Spinal cord (tissue), 10 donors: ENCODE measurements at places on chromosomes 6 and 20. TPM values are rescaled to one million over a fixed set of nuclear protein-coding genes. Genes with fewer than 3 reads are reported as not detected.

DNA sequence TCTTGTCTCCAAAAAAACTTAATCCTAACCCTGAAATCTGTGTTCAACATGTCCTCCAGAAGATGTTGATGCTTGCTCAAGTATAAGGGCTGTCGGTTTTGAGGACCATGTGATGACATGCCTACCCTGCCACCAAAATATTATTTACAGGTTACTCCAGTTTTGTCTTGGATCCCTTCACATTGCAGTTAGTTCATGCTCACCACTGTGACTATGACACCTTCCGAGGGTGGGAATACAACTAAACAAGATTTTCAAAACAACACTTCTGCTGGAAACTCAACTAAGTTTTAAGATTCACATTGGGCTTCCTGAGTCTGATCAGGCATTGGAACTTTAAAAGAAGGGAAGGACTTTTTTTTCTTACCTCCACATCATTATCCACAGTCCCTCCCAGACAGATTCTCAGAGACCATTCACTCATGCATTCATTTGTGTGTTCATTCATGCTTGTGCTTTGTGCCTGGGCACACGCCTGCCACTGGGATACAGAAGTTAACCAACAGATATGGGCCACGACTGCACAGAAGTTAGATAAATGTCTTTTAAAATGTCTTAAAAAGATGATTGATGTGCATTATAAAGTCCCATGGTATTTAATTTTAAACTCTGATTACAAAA lies 118.7 kb upstream of the GJE1 start:
- DNase-seq = no peak

DNA sequence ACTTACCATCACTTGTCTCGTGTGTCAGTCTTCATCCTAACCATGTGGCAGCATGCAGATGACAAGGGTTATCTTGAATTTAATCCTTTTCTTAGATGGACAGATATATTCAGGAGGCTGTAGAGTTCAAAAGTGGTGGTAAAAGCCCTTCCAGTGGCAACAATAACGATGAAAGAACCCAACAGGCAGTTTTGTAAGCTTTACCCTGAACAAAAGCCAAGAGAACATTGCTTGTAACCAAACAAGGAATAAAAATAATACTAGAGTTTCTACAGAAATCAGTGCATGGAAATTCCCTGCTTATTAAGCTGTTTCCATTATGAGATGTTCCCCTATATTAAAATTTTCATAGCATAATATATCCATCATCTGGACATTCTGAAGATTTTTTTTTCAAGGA lies 69.7 kb downstream of the PDE7B start:
- DNase-seq = no peak

DNA sequence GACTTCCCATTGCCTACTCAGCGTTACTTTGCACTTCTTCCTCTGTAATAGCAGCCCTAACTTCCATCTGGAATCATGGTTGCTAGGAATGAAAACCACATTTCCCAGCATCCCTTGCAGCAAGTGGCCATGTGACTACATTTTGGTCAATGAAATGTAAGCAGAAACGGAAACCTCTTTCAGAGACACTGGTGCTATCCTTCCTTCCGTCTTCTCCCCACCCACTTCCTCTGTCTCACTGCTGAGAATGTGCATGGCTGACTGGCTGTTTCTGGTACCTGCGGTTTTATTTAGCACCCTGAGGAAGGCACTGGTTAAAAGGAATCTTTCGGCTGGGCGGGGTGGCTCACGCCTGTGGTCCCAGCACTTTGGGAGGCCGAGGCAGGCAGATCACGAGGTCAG lies 107.4 kb downstream of the SCML4 start:
- DNase-seq = no peak

GRCh38 chr6:111978532-111979149 lies 75.3 kb upstream of the CCN6 start:
- no peak for DNase-seq

GRCh38 chr6:11363881-11364576 lies 131.6 kb upstream of the NEDD9 start:
- no peak for DNase-seq

DNA sequence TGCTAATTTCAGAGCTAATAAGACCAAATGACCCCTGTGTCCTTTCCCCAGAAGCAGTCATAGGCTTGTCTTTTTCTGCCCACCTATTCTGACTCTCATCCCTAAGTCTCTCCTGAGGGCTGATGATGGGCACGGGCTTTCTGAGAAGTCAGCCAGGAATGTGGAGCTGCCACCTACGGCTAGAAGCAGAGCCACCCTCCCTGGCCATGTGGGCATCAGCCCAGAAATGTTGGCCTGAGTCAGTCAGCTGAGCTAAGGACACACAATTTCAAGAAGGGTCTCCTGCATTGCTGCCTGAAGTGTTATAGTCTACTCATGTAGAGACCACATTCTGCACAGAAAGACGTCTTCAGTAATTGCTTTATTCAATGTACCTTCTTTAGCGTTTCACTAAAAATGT lies 17.1 kb downstream of the MYLIP start:
- DNase-seq = no peak

- DNase-seq = no peak
These were observed 5.1 kb upstream of the TXLNB start for GRCh38 chr6:139296927-139297326.

DNA sequence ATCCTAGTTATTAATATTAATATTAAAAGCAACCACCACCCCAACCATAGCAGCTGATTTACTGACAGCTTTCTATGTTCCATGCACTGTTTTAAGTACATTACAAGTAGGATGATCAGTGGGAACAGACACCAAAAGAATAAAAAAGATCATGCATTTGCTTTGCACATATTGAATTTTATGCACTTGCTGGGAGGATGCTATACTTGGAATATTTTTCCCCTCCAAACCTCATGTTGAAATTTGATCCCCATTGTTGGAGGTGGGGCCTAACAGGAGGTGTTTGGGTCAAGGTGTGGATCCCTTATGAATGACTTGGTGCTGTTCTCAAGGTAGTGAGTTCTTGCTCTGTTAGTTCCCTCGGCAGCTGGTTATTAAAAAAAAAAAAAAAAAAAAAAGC lies 178.9 kb upstream of the MYLIP start:
- DNase-seq = no peak

DNA sequence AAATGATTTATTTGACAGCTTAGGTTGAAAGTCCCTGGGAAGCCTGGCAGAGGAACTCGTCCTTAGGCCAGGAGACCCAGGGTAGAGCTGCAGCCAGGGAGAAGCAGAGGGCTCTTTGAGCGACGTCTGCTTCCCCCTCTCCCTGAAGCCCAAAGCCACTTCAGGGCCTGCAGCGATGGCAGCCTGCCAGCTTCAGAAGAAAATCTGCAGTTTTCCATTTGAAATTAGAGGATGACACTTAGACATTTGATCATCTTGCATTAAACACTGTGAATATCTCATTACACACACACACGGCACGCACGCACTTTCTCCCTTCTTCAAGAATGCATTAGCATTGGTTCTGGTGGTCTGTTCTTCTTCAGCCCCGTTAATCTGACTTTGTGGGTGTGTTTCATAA lies 96.5 kb downstream of the PLEKHG1 start:
- DNase-seq = no peak

GRCh38 chr6:37182736-37183590 lies 13.0 kb downstream of the PIM1 start:
- DNase-seq = no peak

- peak; percentile 72 for DNase-seq
These were observed 563 bp upstream of the SRSF3 start for GRCh38 chr6:36593569-36594028.

DNA sequence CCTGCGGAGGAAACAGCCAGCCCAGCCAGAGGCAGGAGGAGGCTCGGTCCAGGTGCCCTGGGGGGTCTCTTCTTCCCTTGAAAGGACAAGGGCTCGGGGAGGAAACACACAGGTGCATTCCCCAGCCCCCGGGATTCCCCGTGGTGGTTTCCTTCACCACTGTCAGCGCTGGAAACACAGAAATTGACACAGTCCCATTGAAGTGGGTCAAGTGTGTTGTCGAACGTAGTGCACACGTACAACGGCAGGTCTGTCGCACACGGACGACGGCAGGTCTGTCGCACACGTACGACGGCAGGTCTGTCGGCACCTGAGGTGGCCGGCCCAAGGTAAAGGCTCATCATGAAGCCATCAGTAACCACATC lies 80.9 kb downstream of the DLL1 start:
- no peak for DNase-seq

DNA sequence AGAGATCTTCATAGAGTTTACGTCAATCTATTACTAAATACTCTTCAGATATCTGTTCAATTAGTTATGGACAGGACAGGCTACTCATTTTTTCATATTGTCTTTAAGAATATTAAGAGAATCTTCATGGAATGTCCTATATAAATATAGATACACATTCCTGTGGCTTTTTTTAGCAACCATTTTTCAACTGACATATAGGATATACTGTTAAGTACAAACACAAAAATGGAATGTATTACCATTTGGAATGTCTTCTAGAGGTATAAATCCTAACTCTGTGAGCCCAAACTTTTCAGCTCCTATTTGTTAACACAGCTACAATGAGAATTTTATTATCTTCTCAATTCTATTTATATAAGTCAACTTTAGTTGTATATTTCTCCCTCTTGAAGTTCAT lies 239.6 kb upstream of the DEFB112 start:
- no peak for DNase-seq

DNA sequence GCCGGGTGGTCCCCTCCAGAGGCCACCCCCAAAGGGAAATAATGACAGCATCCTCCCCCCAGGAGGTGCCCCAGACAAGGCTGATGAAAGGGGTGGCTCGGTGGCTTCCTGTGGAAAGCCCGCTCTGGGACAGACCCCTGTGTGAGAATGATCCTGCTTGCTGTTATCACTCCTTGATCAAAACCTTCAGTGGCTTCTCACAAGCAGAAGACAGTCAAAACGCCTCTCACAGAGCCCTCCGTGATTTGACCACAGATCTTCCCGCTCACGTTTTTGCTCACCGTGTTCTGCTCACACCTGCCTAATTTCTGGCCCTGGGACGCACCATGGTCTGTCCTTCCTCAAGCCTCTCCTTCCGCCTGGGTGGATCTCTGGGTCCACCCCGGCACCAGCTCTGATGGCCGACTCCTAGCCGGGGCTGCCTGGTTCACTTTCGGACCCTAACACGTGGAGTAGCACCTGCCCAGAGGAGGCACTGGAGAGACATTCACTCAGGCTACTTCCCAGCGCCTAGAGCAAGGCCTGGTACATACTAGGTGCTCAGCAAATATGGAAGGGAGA lies 210.4 kb downstream of the ANKRD60 start:
- no peak for DNase-seq

- DNase-seq = no peak
These were observed 101.4 kb upstream of the BEND6 start for GRCh38 chr6:56853541-56853940.

- no peak for DNase-seq
These were observed 327.3 kb upstream of the RUNX2 start for GRCh38 chr6:45000833-45001232.

DNA sequence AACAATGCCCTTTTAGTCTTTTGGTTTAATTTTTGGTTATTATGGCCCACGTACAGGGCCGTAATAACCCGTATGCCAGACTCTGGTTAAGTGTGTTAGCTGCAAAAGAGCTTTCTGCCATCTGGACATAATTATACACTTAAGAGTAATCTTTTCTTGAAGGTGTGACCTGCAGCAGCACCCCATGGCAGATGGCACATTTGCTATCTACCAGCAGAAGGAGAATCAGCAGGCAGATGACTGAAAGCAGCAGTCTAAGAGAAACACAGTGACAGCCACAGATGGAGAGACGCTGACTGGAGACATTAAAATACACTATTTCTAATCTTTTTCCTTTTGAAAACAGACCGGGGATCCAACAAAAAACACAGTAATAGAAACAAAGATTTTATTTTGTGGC lies 18.7 kb downstream of the ASF1A start:
- no peak for DNase-seq

- DNase-seq = no peak
These were observed 78.2 kb upstream of the CST7 start for GRCh38 chr20:24870881-24871280.

GRCh38 chr20:63159826-63160640 lies 55.9 kb downstream of the YTHDF1 start:
- no peak for DNase-seq

GRCh38 chr6:68158256-68158655 lies 476.8 kb upstream of the ADGRB3 start:
- DNase-seq = no peak

DNA sequence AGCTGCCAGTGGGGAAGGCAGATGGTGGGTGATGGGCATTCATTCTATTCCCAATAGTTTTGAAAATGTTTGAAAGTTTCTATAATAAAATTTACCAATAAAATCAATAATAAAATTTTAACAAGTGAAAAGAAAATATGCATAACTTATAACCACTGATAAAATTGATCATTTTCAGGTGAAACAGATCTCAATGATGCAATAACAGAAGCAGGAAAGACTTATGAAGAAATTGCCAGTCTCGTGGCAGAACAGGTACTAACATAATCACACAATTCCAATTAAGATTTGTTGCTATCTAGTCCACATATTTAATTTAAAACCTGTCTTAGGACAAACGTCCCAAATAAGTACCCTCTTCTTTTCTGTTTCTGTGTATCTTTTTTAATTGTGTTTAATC lies 45.9 kb upstream of the SYNJ2 start:
- no peak for DNase-seq

GRCh38 chr6:85464260-85464644 lies 14.4 kb downstream of the NT5E start:
- no peak for DNase-seq

DNA sequence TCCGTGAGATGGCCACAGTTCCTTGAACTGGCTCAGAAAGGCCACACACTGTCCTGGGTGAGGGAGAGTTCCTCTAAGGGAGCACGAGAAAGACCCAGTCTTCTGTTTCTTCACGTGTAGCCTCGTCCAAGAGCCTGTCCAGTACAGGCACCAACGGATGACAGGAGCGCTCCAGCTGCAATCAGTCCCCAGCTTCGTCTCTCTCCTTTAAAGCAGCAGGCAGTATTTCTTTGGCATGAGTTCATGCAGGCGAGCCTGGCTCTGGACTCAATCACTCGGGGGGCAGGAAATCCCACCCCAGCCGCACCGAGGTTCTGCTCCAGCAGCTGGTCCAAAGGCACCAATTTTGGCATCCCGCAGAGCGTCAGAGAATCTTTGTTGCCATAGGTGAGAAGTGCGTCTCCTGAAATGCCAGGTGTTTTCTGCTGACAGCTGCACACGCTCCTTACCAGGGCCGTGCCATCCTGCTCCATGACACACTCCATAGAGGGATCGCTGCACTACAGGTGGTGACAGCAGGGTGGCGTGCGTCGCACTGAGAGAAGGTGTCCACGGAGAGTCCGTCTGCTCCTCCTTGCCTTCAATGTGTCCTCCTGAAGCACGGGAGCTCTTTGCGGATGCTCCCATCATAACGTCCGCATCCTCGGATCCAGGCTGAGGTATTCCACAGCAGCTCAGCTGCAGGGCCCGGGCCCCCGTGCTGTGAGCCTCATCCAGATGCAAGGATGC lies 59.6 kb upstream of the AFDN start:
- no peak for DNase-seq

SLC52A3 gene
- total RNA-seq = 1.2 TPM

FYN gene
- 365 TPM for total RNA-seq

RAET1L gene
- not detected for total RNA-seq

SLC17A1 gene
- not detected for total RNA-seq

OR2B6 gene
- total RNA-seq = not detected

CCM2L gene
- total RNA-seq = 8.4 TPM

HCRTR2 gene
- 2.8 TPM for total RNA-seq

RAB5IF gene
- total RNA-seq = 63.5 TPM

PARD6B gene
- total RNA-seq = 11.3 TPM

FABP7 gene
- total RNA-seq = 149 TPM

CTAGE9 gene
- not detected for total RNA-seq

CHMP4B gene
- total RNA-seq = 47.3 TPM

STX11 gene
- total RNA-seq = 0.94 TPM
